ENCODE measurements at places on chromosomes 16 and 17.
A peak's percentile ranks its signal among the peaks of the same experiment; 100 is the strongest.

- no peaks in the 10 kb centered on the region for H3K4me1 ChIP-seq
- no peaks in the 10 kb centered on the region for H3K27me3 ChIP-seq
- no peak for DNase-seq
- H3K36me3 ChIP-seq: no peaks in the 10 kb centered on the region
- H3K27ac ChIP-seq: no peak overlapping the region
- no peak overlapping the region for H3K4me3 ChIP-seq
These were observed 41.0 kb upstream of the SREBF1 start for GRCh38 chr17:17877529-17878358.

GRCh38 chr17:37478187-37478586 is 11.5 kb upstream of the DUSP14 start:
- no peaks in the 10 kb centered on the region for H3K27me3 ChIP-seq
- peaks cover 13% of the 10 kb centered on the region for H3K36me3 ChIP-seq
- H3K4me3 ChIP-seq: no peak overlapping the region
- no peak overlapping the region for H3K27ac ChIP-seq
- no peak for DNase-seq
- H3K4me1 ChIP-seq: no peaks in the 10 kb centered on the region

DNA sequence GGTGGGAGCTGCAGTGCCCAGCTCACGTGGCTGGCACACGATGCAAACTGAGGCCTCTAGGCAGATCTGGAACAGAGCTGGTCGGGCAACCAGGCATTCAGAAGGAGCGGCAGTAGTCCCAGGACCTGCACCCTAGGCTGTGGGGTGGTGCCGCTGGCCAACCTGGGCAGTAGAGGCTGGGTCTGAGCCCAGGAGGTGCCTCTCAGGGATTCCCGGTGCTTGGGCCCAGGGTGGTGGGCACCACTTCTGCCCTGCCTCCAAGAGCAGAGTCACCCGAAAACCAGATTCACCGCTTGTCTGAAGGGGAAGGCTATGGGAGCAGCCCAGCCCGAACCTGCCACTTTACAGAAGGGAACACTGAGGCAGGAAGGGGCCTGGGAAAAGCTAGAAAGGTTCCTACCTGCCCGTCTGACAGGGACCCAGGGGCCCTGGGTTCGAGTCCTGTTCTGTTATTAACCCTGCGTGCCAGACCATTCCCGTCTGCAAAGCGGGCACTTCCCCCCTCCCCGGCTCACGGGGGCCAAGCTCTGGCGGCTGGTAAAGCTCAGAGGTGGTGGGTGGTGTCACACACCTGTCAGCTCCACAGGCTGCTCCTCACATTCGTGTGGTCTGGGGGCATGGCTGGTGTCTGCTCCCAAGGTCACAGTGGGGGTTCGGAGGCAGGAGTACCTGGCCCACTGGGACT is 16.9 kb downstream of the GLIS2 start:
- no peak overlapping the region for H3K27ac ChIP-seq
- peaks cover 2% of the 10 kb centered on the region for H3K4me1 ChIP-seq
- H3K27me3 ChIP-seq: no peaks in the 10 kb centered on the region
- no peak overlapping the region for H3K4me3 ChIP-seq
- no peaks in the 10 kb centered on the region for H3K36me3 ChIP-seq

GRCh38 chr16:28040039-28040438 is 23.5 kb downstream of the GSG1L start:
- H3K27ac ChIP-seq: no peak overlapping the region
- DNase-seq: no peak

GRCh38 chr17:1720856-1721386 is 3.6 kb upstream of the WDR81 start:
- H3K27ac ChIP-seq: peak overlapping the region; percentile 16
- H3K27me3 ChIP-seq: no peaks in the 10 kb centered on the region
- DNase-seq: peak; percentile 48
- peak overlapping the region; percentile 45 for H3K4me3 ChIP-seq

Data from naive thymus-derived CD8-positive, alpha-beta T cell (primary cell).